Spleen (tissue), 13 donors: ENCODE measurements at places on chromosomes 13 and 19. TPM values are rescaled to one million over a fixed set of nuclear protein-coding genes. Genes with fewer than 3 reads are reported as not detected.
A peak's percentile ranks its signal among the peaks of the same experiment; 100 is the strongest.

GRCh38 chr13:50236898-50237318 lies 221.7 kb downstream of the KCNRG start:
- no peak for DNase-seq

C1QTNF9B gene
- total RNA-seq: 0.74 TPM

SYNGR4 gene
- not detected for total RNA-seq

GRCh38 chr13:97280478-97280877 lies 58.3 kb downstream of the MBNL2 start:
- no peak for DNase-seq

TEKTIP1 gene
- not detected for total RNA-seq

PSG4 gene
- not detected for total RNA-seq

DNA sequence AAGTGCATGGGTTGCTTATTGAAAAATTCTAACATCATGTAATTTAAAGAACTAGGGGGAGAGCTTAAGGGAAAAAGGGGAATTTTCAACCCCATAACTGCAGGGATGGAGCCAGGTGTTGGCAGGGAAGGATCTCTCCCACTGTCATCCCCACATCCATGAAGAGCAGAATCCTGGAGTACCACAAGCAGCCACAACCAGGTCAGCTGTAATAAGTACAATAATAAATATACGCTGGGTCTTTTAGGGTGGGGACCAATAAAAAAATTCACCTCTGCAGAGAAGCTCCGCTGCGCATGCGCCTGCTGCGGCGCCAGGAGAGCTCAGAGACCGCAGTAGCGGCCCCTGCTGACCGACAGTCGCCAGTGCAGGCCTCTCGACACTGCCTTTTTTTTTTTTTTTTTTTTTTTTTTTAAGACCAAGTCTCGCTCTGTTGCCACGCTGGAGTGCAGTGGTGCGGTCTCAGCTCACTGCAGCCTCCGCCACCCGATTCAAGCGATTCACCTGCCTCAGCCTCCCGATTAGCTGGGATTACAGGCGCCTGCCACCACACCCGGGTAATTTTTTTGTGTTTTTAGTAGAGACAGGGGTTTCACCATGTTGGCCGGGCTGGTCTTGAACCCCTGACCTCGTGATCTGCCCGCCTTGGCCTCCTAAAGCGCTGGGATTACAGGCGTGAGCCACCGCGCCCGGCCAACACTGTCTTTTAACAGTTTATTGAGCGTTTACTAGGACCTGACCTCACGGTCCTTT lies 2.5 kb upstream of the EEF2 start:
- DNase-seq: peak; percentile 96

DNA sequence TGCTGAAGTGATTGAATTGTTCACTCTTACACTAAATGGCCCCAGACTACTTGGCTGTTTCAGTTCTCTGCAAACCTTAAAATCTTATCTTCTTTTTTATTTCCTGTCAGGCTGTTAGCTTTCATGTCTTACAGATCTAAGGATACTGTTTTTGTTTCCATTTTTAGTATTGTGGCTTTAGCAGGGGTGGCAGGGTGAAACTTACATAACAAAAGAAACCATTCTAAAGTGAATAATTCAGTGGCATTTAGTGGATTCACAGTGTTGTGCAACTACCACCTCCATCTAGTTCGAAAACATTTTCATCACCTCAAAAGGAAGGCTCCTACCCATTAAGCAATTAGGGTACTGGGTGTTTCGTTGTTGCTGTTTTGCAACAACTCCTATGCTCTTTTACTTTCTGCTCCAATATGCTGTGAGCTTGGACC lies 19.8 kb downstream of the TMEM272 start:
- DNase-seq: no peak

IL27RA gene
- total RNA-seq: 20.8 TPM

DNA sequence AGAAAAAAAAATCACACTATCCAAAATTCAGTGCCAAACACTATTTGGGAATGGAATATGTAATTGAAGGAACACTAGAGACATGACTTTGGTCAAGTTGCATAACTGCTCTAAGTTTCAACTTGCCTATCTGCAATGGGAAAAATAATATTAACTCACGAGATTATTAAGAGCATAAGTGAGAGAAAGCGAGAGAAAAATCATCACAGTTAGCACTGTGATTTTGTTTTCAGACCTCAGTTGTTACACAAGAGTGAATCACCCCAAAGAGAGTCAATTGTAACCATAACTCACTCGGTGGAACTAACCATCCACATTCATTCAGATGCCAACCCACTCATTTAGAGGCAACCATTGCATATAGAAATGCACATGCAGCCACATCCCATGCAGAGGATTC lies 147.1 kb downstream of the NHLRC3 start:
- no peak for DNase-seq

DNA sequence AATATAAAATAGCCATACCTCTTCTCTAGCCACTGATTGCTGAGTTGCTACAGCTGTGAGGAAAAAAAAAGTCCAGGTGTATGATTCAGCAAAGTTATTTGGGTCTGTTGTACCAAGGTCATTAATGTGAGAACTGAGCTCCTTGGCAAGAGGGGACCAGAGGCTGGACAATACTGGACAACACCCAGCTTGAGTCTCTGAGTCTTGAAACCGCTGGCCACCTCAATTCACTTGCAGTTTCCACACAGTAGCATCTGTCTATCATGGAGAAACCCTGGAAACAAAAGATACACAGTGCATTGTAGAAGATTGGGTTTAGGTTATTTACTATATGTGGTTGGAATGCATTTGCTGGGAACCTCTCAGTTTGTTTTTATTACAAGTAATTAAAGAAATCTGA lies 60.4 kb downstream of the WDFY2 start:
- no peak for DNase-seq

DNA sequence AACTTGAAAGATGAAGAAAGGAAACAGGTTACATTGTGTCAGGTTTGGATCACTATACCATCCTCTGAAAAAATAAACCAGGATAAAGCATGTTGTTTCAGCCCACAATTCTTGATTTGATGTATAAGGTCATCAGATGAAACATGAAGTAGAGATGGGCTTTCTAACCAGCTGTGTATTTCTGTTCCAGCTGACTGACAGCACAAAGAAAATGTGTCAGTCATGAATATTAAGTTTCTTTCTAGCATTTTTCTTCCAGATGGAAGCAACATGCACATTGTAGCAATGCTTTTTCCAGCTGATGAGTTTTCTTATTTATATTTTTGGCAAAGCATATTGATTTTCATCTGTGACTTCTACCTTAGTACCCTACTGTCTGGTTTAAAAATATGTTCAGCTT lies 199.6 kb downstream of the OXGR1 start:
- DNase-seq: no peak
